ENCODE measurements at places on chromosomes 6 and 20. TPM values are rescaled to one million over a fixed set of nuclear protein-coding genes. Genes with fewer than 3 reads are reported as not detected.

Gene PEDS1
- total RNA-seq, result 33.3 TPM

Gene GPR63
- 11.3 TPM for total RNA-seq

Gene OR12D3
- not detected for total RNA-seq

DNA sequence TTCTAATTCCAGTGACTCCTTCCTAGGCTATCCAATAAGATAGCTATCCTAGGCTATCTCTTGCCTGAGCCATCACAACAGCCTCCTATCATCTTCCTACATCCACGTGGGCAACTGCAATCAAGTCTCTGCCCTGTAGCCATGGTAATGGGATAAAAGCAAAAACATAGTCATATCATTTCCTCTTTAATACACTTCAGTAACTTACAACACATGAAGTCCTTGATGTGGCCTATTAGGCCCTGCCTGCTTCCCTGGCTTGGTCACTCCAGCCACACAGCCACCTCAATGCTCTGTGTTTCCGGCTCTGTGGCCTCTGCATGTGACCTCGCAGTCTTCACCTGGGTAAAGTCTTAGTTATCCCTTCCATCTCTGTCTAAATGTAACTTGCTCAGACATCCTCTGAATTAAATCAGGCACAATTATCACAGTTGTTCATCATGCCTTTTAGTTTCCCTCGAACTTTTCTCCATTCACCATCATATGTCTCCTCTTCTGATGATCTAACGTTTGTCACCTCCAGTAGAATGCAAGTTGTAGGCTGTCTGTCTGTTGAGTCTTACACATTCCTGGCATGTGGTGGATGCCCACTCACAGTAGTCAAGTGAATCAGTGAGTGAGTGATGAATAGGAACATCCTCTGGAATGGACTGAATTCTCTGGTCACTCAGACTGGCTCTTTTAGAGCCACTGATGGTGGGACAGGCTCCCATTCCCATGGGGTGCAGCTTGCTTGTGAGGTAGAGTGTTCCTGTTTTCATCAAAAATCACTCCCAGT lies 229.4 kb downstream of the TBC1D7 start:
- peaks cover 2% of the 10 kb centered on the region for H3K4me1 ChIP-seq
- no peak overlapping the region for H3K27ac ChIP-seq
- DNase-seq, result no peak
- H3K36me3 ChIP-seq, result no peaks in the 10 kb centered on the region
- no peak overlapping the region for H3K4me3 ChIP-seq

Gene MAP3K5
- 2.4 TPM for total RNA-seq

Gene FAM209A
- total RNA-seq, result not detected

Gene HCRTR2
- total RNA-seq, result 0.19 TPM

DNA sequence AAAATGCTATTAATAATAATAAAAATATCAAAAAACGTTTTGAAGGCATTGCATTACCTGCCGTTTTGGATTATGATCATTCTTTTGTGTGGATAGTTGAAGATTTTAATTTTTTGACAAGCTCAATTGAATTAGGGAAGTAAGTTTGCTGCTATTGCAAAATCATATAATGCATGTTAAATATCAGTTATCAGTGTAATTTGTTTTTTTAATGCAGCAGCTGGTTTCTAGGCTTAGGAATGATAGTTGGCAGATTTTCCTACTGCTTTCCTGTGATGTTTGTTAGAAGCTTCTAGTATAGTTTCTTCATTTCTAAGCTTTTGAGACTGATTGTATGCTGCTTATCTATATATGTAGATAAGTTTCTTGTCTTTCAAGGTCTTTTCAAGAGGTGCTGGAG lies 99.0 kb downstream of the JARID2 start:
- no peak overlapping the region for H3K27ac ChIP-seq
- no peaks in the 10 kb centered on the region for H3K27me3 ChIP-seq
- no peak for DNase-seq
- no peak overlapping the region for H3K4me3 ChIP-seq
- H3K36me3 ChIP-seq, result no peaks in the 10 kb centered on the region

DNA sequence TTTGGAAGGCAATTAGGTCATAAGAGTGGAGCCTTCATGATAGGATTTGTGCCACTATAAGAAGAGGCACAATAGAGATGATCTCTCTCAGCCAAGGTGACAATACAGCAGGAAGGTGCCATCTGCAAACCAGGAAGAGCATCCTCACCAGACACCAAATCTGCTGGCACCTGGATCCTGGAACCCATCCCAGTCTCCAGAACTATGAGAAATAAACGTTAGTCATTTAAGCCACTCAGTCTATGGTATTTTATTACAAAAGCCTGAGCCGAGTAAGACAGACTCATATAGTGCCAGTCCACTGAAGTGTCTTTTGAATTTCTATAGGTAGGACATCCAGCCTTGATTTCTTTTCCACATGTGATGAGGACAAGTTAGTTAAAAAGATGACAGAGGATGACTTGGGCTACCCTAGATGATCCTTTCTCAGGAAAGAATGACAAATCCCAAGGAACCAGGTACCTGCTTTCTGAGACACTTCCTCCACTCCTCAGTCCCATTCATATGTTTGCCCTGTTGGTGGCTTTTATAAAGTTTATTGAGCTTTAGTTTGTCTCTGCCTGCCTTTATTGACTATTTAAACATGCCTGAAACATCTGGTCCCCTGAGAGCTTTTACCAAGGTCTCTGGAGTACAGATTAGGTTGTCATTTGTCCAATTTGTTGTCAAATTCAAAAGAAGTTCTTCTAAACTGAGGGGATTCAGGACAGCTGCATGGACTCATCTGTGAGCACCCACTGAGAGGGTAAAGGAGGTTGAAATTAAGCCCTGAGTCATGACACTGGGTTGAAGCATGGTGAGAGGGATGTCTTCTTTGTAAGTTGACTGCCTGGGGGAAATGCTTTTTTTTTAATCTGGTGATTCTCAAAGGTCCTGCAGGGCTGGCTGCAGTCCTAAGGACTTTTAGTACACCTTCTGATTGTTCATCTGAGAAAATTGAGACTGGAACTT lies 165.0 kb upstream of the PLCB4 start:
- no peak for DNase-seq
- H3K27me3 ChIP-seq, result no peaks in the 10 kb centered on the region
- H3K4me1 ChIP-seq, result no peaks in the 10 kb centered on the region
- H3K4me3 ChIP-seq, result no peak overlapping the region

Gene ZSCAN23
- 5.3 TPM for total RNA-seq

DNA sequence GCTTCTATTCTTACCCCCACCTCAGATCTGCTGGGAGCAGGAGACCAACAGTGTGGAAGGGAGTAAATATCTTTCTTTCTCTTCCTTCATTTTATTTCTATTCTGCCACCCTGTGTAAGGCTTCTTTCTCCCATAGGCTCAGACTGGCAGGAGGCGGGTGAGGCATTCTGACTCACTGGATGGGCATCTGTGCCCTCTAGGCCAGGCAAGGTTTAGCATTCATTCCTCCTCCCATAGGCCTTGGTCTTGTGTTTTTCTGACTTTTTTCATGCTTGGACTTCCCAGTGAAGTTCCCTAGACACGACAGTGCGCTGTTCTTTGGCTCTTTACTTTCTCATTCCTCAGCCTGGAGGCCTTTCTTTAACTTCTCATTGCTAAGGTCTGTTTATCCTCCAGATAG lies 235.2 kb downstream of the SYNE1 start:
- H3K36me3 ChIP-seq, result no peaks in the 10 kb centered on the region
- no peak for DNase-seq
- H3K4me3 ChIP-seq, result no peak overlapping the region
- H3K27ac ChIP-seq, result no peak overlapping the region
- no peaks in the 10 kb centered on the region for H3K27me3 ChIP-seq

DNA sequence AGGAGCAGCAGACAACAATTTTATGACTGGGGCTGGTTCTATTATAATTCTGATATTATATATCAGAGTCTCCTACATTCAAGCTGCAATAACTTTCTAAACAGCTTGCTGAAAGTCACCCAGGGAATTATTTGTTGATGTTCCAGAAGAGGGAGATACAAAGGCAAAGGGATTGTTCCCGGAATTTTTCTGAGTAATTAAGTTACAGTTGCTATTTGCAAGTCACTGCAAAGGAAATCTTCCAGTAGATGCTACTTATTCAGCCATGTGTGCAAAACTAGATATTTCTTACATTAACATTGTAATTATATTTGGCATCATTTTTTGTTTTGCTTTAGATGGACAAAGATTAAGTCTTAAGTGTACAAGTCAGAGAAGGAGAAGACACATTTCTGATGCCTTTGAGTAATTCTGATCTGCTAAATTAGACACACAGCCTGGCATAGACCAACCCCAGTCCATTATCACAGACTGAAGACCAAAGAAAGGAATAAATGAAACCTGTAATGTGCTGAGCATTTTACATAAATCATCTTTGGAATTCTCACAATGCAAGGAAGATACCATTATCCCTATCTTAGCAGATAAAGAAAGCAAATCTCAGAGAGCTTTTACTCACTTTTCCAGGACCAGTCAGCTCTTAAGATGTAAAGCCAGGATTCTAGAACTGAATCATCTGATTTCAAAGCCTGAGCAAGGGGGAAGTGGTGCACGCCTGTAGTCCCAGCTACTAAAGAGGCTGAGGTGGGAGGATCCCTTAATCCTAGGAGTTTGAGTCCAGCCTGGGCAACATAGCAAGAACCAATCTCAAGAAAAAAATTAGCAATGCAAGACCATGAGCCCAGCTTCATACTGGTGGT lies 62.6 kb upstream of the AKAP12 start:
- no peak overlapping the region for H3K4me3 ChIP-seq
- H3K36me3 ChIP-seq, result no peaks in the 10 kb centered on the region
- no peak overlapping the region for H3K27ac ChIP-seq

Data from H1 (cell line).